ENCODE measurements at places on chromosomes 6 and 20. TPM values are rescaled to one million over a fixed set of nuclear protein-coding genes. Genes with fewer than 3 reads are reported as not detected.

- no peak for ATAC-seq
These were observed 12.4 kb upstream of the DACT2 start for GRCh38 chr6:168332020-168332419.

Gene SUMO4
- 16.0 TPM for total RNA-seq

- peak; percentile 94 for ATAC-seq
These were observed 19.4 kb upstream of the TUBB2A start for GRCh38 chr6:3176562-3177355.

DNA sequence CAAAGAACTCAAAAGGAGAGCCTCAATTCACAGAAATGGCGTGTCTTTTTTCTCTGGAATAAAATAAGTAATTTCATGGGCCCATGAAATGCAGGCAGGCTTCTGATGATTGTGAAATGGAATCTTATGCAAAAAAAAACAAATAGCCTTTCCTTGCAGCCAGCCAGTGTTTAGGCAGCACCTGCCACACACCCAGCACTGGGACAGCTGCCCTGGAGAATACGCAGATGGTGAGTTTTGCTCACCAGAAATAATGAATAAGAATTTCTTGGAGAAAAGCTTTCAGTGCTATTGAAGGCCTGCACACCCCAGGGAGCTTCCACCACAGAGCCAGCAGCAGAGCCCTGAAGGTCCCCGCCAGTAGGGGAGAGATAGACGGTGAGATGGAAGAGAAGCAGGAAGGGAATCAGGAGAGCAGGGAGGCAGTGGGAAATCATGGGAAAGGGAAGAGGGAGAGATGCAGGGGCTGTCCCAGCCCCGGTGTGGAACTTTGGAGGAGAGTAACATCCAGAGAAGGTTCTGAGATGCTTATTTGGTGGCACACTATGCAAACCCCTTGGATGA, 54.9 kb downstream of the PXDC1 start:
- no peak for ATAC-seq

Gene ZGPAT
- 24.7 TPM for total RNA-seq

Gene PNPLA1
- total RNA-seq, result not detected

- ATAC-seq, result no peak
These were observed 5.0 kb upstream of the ITPR3 start for GRCh38 chr6:33616113-33616512.

- ATAC-seq, result peak; percentile 37
These were observed at the start of gene FNDC11 for GRCh38 chr20:63553933-63554290. FNDC11 (plus strand) TSS chr20:63554159; CDS start chr20:63555664, 1,505 bp downstream.

Gene ACAT2
- total RNA-seq, result 90.3 TPM

DNA sequence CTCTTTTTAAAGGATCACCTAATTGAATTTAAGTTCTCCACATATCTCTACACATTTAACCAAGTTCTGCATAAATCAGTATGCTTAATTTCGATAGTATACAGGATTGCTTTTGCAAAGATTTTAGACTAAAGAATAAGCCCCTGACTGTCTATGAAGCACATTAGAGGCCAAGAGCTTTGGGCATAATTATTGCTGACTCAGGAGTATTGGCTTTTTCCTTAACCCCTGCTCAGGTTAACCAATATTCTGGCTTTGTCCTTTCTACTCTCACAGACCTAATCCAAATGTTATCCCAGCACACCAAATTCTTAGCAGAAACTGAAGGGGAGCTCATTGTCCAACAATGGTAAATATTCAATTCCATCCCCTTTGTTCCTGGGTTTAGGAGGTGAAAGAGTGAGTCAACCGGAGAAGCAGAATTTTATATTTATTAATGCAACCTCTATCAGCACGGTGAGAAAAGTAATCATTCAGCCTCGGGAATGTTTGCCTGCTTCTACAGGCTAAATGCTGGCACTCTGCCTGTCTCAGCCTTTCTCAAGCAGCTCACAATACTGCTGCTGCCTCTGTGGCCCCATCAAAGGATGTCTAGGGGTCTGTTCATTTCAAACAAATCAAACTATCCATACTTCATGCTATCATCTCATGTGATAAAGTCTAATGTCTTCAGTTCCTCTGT, 125.0 kb downstream of the SIM1 start:
- no peak for ATAC-seq

DNA sequence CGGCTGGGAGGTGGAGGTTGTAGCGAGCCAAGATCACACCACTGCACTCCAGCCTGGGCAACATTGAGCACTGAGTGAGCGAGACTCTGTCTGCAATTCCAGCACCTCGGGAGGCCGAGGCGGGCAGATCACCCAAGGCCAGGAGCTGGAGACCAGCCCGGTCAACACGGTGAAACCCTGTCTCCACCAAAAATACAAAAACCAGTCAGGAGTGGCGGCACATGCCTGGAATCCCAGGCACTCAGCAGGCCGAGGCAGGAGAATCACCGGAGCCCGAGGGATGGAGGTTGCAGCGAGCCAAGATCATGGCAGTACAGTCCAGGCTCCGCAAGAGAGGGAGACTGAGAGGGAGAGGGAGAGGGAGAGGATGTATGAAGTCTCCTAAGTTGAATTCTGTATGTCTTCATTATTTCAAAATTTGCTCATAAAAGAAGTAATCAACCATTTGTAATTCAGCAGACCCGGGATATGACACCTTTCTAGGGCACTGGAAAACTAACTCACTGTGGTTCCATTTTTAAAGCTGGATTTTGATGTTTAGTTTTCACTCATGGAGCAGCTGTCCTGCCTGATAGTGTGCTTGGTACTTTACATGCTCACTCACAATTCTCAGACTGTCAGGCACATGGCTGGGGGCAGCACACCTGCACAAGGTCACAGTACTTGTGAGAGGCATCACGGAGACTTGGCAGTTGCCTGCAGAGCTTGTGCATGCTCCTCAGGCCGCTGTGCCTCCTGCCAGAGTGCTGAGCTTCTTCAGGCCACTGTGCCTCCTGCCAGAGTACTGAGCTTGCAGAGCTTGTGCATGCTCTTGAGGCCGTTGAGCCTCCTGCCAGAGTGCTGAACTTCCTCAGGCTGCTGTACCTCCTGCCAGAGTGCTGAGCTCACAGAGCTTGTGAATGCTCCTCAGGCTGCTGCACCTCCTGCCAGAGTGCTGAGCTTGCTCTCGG, 106.2 kb downstream of the ERMARD start:
- ATAC-seq, result no peak

- ATAC-seq, result no peak
These were observed 257.1 kb downstream of the SAMD5 start for GRCh38 chr6:147765541-147765940.

Gene CDSN
- not detected for total RNA-seq

Gene CD24
- total RNA-seq, result not detected

DNA sequence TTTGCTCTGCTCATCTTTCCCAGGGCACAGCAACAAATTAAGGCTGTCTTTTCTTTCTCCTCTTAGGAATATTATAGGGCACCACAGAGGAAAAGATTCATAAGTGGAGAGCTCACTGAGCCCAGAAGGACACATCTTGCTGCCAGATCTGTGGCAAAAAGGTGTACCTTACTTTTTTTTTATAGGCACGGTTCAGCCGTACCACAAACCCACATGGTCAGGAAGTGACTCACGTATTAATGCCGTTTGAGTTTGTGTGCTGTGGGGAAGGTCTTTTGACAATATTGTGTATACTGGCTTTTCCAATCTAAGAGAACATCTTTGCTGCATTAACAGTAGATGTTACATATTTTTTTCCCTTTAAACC, 28.4 kb downstream of the PAQR8 start:
- peak; percentile 57 for ATAC-seq

GRCh38 chr6:41150671-41151070, 3.5 kb downstream of the TREML1 start:
- no peak for ATAC-seq

- no peak for ATAC-seq
These were observed 3.2 kb downstream of the CDC40 start for GRCh38 chr6:110183292-110183885.

Gene HTR1E
- total RNA-seq, result not detected

GRCh38 chr6:110714143-110714542, 101.1 kb downstream of the CDK19 start:
- ATAC-seq, result no peak

DNA sequence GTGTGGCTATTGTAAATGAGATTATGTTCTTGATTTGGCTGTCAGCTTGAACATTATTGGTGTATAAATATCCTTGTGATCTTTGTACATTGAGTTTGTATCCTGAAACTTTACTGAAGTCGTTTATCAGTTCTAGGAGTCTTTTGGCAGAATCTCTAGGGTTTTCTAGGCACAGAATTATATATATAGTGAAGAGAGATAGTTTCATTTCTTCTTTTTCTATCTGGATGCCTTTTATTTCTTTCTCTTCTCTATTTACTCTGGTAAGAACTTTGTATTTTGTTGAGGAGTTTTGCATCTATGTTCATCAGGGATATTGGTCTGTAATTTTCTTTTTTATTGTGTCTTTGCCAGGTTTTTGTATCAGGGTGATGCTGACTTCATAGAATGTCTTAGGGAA, 589.2 kb upstream of the MAN1A1 start:
- no peak for ATAC-seq

DNA sequence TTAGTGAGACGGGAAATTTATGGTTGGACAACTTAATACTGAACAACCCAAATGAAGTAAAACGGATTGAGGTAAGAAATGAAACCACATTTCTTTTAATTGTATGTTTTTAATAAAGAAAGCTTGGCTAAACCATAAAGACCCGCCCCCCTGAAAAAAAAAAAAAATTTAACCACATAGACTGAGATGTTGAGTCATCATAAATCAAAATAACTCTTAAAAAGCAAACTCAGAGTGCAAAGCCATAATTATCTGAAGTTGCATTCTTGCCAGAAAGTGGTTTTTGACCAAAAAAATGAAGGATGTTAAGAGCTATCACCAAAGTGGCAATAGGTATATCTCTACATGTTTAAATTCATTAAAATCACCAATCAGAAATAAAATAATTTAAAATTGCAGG, 101.8 kb upstream of the COL21A1 start:
- no peak for ATAC-seq

- ATAC-seq, result peak; percentile 96
These were observed 19.9 kb downstream of the ATXN1 start for GRCh38 chr6:16741112-16742016.

Measured in activated T-helper 17 cell treated with anti-CD3 and anti-CD28 coated beads, Interleukin-2, amount 50 U/mL, for 72 hours (primary cell).